Stimulated activated CD4-positive, alpha-beta T cell treated with anti-CD3 and anti-CD28 coated beads, Interleukin-12 subunit alpha, Interleukin-12 subunit beta, amount 100 ng/mL, for 4 hours (primary cell): ENCODE measurements at places on chromosomes 4 and X.

DNA sequence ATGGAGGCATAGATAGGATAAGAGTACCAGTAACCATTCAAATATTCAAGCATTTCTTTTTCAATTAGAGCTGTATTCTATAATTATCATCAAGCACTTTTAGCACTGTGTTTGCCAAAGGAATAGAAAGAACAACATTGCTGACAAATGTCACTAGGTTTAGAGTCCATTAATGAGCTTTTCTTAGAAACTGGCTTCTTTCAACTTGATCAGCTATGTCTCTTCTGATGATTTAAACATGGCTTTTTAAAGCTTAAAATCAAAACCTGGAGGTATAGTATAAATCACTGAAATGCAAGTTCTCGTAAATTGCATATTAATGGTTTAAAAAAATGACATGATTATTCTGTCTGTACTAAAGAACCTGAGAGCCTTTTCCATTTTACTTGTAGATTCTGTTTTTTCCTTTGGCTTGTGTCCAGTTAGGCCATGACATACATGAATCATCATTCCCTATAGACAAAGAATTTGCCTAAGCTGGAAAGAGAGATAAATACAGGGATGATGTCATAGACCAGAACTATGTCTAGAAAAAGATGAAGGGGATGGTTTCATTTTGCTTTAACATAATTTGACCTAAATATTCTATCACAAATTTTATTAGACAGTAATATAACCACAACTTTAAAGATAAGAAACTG, 340.1 kb upstream of the CTSO start:
- no peak for DNase-seq

GRCh38 chr4:167642250-167642649, 408.0 kb upstream of the SPOCK3 start:
- DNase-seq: no peak

- no peak for DNase-seq
Observed at GRCh38 chr4:154916068-154916467, 135.0 kb downstream of the RBM46 start.

- DNase-seq: no peak
Observed at GRCh38 chr4:180422989-180423711, 1820.1 kb upstream of the TENM3 start.

GRCh38 chr4:172035562-172035961, 222.4 kb downstream of the GALNTL6 start:
- no peak for DNase-seq

GRCh38 chr4:140947506-140947905, 185.8 kb downstream of the RNF150 start:
- no peak for DNase-seq

DNA sequence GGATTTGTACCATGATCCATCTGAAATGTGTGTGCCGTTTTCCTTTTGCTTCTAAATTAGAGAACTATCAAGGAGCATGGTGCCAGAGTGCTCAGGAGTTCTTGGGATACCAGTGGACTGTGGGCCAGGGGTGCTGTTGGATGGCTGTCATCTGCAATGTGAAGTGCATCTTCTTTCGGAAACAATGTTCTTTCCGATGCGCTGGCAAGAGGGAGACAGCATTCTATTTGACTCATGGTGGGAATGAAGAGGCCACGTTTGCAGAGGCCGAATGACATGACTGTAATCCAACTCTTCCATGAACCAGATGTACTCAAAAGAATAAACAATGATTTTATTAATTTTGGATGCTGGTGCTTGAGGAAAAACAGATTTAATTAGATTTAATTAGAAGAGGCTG, 45.5 kb downstream of the SORCS2 start:
- DNase-seq: no peak

DNA sequence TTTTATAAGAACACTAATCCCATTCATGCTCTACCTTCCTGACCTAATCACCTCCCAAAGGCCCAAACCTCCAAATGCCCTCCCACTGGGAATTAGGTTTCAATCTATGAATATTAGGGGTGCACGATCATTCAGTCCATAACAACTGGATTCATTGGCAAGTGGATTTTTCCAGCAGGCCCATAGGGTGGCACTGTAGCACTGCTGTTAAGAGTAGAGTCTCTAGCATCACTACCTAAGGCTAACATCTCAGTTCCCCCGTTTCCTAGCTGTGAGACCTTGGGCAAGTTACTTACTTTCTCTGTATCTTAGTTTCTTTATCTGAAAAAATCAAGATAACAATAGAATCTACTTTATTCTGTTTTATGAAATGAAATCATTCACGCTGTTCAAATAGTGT, 315.8 kb downstream of the STIM2 start:
- DNase-seq: no peak

- DNase-seq: no peak
Observed at GRCh38 chr4:176036585-176037205, 28.9 kb upstream of the WDR17 start.
